ENCODE measurements at places on chromosomes 2 and 18.

GRCh38 chr2:62460175-62460574, 45.8 kb downstream of the TMEM17 start:
- DNase-seq, result no peak

GRCh38 chr2:64237266-64237665, 93.0 kb upstream of the PELI1 start:
- DNase-seq, result no peak

DNA sequence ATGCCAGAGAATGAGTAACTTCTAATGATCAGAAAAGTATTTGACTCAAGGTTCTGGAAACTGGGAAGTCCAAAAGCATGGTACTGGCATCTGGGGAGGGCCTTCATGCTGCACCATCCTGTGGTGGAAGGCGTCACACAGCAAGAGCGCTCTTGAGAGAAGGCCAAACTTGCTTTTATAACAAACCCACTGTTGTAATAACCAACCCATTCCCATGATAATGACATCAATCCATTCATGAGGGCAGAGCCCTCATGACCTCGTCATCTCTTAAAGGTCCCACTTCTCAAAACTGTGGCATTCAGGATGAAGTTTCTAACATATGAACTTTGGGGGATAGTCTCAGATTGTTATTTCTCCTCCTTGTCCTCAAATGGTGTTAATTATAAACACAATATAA, 67.8 kb downstream of the COA5 start:
- DNase-seq, result peak; percentile 31

DNA sequence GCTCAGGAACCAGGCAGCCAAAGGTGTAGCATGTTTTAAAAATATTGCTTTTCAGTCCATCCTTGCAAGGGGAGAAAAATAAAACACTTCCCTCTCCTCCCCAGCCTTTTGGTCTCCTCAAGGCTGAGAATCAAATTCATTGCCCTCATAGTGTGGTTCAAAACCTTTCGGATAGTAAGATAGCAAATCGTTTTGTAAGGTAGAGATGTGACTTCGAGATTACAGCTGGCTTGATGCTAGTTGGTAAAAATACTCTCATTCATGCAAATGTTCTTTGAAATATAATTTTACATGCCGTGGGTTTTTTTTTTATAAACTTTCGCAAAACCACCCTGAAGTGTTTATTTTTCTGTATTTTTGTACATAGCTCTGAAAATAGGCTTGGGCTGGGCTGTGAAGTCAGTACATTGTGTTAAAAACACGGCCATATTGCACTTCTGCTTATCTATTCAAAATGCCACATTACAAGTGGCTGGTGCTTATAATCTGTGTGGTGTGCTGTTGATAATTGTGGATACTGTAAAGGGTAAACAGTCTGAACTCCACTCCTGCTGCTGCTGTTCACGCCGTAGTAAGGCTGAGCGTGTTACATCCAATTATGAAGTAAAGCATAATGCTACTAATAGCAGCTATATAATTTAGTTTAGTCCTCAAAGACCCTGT, 172.0 kb upstream of the SIX3 start:
- DNase-seq, result no peak

GRCh38 chr2:171741189-171741588, 53.9 kb downstream of the DYNC1I2 start:
- DNase-seq, result peak; percentile 10

GRCh38 chr18:13502585-13502984, 223.8 kb downstream of the FAM210A start:
- no peak for DNase-seq

DNA sequence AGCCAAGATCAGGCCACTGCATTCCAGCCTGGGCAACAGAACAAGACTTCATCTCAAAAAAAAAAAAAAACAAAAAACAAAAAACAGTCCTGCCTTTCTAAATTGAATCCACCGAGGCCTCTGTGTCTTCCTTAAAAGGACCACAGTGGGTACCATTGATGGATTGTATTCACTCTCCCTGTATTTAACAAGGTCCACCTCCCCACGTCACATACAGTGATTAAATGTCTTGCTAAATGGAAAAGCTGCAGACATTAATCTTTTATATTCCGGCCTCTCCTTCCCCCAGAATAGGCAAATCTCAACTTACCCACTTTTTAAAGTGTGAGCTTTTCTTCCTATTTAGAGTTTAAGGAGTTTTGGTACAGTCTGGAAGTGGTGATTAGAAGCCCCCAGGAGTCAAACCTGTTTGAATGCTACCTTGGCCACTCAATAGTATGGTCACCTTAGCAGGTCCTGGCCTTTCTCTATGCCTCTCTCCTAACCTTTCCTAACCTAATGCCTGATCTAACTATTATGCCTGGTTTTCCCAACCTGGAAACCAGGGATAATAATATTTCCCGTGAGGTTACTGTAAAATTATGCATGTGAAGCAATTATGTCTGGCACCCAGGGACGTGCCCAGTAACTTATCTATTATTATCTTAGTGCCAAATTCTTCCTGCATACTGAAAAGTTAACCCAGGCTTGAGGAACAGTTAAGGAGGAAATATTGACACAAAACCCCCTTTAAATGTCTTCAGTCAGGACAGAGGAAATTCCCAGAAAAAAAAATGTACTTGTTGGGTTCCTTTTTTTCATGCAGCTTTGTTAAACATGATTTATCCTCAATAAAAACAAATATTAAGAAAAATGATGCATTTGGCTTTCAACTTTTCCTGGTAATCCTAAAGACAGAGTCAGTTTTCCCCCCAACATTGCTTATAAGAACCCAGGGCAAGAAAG, 3.1 kb downstream of the NFE2L2 start:
- DNase-seq, result no peak

GRCh38 chr2:24779116-24779515, 14.1 kb downstream of the PTRHD1 start:
- peak; percentile 61 for DNase-seq

DNA sequence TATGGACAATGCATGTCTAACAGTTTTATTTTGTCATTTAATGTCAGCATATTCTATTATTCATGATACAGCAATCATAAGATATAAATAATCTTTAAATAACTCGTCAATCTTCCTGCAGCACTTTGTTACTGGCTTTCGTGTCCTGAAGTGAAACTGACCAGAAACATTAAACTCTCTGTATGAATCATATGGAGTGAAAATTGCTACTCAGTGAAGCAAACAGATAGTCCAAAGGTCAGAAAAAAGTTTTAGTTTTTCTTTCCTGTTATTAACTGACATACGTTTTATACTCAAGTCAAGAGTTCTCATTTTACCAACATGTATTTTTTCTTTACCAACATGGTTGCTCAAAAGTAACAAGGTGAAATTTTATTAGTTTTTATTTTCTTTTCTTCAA, 106.8 kb upstream of the GALNT5 start:
- no peak for DNase-seq

GRCh38 chr2:48733067-48733503, 22.4 kb downstream of the LHCGR start:
- DNase-seq, result no peak

GRCh38 chr2:167581961-167582574, 665.3 kb downstream of the STK39 start:
- DNase-seq, result no peak

- no peak for DNase-seq
Measured at GRCh38 chr2:112187805-112188596, 49.8 kb downstream of the FBLN7 start.

DNA sequence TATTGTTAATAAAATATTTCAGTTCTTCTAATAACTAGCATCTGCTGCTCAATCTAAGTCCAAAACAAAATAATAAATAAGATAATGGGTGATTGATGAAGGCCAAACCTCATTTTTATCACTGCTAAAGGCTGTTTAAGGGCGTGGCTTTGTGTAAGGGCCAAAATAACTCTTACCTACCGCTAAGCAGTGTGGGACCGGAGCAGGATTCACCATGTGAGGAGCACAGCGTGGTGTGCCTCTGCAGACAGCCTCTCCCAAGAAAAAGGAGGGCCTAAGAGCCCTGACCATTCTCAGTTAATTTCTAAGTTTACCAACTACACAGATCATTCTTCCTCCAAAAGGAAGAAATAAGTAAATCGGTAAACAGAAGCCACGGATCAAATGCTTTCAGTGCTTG, 353.7 kb downstream of the ARL6IP6 start:
- no peak for DNase-seq

- no peak for DNase-seq
Measured at GRCh38 chr2:37188570-37188969, at the start of gene SULT6B1. Gene SULT6B1 (minus strand): TSS chr2:37188670. CDS start chr2:37188640, 30 bp downstream.

DNA sequence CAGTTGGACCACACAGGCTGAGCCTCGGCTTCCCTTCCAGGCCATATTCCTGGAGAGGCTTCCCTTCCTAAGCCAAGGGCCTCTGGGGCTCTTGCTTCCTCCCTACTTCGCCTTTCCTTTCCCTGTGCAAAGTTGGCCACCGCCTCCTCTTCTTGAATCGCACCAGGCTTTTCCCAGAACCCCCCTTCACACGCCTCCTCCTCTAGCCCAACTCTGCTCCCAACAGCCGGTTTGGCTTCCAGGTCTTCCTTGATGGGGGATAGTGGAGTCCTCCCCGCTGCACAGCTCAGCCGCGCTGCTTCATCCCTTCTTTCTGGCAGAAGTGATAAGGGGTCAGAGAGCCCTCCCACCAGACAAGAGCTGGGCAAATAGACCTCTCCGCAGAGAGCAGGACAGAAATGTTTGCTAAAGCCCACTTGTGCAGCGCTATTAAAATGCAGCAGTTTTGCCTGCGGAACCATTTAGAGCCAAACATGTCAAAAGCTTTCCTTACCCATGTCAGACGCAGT, 56.4 kb downstream of the SNORC start:
- no peak for DNase-seq

DNA sequence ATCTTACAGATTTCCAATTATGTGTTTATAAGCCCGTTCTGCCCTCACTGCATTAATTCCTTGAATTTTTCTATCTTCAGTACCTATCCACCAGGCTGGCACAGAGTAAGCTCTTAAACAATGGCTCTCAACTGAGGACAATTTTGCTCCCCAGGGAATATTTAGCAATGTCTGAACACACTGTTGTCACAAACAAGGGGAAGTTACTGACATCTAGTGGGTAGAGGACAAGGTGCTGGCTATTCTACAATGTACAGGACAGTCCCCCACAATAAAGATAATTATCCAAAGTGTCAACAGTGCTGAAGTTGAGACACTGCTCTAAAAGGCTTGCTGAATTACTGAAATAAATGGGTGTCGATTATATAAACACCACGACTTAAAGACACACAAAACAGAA, 5.0 kb downstream of the NDUFS1 start:
- peak; percentile 33 for DNase-seq

DNA sequence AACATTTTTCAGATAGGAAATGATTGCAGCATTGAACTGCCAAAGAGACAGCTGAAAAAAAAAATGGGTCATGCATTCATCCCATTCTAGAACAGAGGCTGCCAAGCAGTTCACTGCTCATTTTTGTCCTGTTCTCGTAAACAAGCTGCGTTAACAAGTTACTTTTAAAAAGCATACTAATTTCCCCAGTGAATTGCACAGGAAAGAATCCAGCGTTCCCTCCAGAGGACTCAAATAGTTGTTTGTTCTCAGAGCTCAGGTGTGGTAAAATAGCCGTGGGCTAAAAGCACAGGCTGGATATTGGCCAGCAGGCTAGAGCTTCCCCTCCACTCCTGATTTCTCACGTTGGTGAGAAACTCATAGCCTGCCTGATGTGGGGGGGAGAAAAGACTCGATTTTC, 76.1 kb upstream of the AQP4 start:
- DNase-seq, result no peak

DNA sequence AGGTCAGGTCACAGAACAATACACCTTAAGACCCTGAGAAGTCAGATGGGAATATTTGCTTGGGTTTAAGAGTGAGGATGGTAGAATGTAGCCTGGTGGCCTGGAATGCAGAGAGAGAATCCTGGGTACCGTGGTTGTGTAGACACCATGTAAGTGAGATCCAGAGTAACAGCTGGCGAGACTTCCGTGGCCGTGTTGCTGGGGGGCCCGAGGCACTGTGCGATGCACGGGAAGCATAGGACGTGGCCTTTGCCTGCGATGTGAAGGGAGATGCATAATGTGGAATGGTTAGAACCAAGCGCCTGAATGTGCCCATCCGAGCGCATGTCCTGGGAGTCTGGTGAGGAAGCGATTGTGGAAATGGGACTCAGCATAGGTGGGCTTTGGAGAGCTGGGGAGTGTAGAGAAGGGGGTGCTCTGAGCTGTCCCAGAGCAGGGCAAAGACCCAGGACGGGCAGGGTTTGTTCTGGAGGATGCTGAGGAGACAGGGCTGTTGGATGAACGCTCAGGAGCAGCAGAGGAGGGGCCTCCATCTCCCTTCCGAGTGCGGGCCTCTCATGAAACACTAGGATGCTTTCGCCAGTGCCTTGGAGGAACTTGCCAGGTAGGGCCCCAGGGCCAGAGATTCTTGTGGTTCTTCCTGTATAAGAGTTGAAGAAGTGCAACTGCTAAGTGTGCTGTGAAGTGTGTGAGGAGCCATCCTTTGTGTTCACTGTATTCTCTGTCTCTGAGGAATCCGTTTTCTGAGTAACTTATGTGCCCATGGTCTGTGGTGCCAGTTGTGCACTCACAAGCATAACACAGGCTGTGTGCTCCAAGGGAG, 7.1 kb downstream of the RNF144A start:
- DNase-seq, result no peak

DNA sequence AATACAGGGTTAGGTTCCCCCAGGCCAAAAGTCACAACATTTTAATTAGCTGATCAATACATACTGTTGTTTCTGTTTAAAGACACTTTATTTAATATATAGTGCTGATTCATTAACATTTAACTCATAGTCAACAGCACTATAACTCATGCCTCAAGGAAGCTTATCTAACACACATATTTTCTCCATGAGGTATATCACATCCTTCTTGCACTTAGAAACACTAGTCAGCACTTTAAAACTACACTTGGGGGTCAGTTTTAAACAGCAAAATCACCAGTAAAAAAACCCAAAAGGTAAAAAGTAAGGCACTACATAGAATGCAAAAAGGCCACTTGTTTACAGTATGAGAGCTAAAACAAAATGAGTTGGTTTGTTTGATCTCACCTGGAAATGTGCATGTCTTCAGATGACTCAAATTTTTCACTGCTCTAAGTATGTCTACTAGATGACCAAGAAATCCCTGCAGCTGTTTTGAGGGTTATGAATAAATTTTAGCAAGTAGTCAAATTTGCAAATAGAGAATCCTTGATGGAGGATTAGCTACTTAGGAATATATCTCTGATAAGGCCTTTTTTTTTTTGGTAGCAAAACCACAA, 54.1 kb upstream of the EPB41L5 start:
- no peak for DNase-seq

DNA sequence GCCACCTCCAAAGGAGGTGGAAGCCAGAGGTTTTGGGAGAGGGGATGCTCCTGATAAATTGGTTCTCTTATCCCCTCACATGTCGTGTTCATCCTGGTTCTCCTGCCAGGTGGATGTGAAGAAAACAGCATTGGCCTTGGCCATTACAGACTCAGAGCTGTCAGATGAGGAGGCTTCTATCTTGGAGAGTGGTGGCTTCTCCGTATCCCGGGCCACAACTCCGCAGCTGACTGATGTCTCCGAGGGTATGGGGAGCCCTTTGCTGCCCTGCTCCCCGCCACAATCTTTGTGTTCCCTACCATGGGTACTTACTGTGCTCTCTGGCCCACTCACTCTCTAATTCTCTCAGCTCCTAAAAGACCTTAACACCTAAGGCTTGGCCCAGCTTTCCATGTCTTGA, 3.5 kb downstream of the RETREG2 start:
- no peak for DNase-seq

GRCh38 chr2:142693171-142693950, 184.1 kb upstream of the KYNU start:
- peak; percentile 6 for DNase-seq

- no peak for DNase-seq
Measured at GRCh38 chr2:30348825-30349224, 98.2 kb upstream of the LCLAT1 start.

- DNase-seq, result no peak
Measured at GRCh38 chr2:239821694-239822075, 203.5 kb downstream of the NDUFA10 start.

Measured in suppressor macrophage (primary cell).